ENCODE measurements at places on chromosomes 12 and 14. TPM values are rescaled to one million over a fixed set of nuclear protein-coding genes. Genes with fewer than 3 reads are reported as not detected.

DNA sequence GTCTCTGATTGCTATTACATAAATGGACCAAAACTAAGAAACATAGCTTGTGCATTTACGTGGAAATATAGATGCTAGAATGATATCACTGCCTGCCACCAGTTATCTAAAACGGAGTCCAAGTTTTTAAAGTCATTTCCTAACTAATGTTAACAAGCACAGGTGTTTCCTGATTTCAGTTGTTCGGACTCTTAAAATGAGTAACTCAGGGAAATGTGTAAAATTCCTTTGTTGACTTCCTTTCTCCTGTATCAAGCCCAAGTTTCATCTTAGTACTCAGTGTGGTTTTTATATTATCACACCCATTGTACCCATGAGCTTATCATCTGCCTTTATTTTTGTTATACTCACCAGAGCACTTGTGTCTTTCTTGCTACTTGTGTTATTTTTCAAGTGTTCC is 13.2 kb upstream of the PRKCH start:
- no peak for DNase-seq

GRCh38 chr14:93037351-93037750 is 78.4 kb downstream of the ITPK1 start:
- DNase-seq, result no peak

DNA sequence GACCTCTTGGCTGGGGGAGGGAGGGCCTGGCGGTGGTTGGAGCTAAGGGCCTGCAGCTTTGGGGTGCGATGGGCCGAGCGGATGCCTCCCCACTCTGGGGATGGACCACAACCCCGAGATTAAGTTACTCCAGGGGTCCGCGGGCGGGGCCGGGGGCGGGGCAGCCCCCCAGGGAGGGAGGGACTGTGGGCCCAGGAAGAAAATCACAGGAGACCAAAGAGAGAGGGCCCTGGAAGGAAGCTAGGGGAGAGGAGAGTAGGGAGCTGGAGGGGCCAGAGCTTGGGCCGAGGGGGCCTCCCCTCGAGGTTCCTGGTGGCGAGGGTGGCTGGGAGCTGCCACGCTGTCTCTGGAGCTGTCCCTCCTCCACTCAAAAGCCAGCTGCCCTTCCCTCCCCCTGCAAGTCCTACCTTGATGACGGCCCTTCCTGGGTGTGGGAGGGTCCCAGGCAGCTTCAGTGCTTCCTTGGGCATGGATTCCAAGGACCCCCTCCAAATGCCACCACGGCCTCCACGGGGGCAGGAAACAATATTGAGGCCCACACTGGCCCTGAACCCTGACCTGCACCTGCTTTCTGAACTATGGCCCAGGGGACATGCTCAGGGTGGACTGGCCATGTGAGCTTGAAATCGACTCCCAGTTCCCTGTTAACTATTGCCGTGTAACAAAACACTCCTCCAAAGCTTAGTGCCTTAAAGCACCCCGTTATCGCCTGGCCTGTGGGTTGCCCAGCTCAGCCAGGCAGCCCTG is 610 bp upstream of the NUDT14 start:
- no peak for DNase-seq

DNA sequence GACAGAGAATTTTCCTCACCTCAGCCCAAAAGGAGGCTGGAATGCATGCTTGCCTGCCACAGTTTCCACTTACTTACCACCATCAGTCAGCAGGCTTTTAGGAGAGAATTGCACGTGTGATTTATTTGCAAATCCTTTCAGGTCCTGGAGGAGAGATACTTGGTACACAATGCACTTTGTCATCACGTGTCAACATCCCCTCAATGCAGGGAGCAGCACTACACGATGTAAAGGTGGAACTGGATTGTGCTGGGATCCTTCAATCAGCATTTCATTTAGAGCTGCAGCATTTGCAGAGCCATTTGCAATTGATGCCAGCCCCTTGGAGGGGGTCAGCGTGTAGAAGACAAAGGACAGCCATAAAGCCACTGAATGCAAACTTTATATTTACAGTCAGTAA is 218.1 kb downstream of the GLT1D1 start:
- no peak for DNase-seq

DNA sequence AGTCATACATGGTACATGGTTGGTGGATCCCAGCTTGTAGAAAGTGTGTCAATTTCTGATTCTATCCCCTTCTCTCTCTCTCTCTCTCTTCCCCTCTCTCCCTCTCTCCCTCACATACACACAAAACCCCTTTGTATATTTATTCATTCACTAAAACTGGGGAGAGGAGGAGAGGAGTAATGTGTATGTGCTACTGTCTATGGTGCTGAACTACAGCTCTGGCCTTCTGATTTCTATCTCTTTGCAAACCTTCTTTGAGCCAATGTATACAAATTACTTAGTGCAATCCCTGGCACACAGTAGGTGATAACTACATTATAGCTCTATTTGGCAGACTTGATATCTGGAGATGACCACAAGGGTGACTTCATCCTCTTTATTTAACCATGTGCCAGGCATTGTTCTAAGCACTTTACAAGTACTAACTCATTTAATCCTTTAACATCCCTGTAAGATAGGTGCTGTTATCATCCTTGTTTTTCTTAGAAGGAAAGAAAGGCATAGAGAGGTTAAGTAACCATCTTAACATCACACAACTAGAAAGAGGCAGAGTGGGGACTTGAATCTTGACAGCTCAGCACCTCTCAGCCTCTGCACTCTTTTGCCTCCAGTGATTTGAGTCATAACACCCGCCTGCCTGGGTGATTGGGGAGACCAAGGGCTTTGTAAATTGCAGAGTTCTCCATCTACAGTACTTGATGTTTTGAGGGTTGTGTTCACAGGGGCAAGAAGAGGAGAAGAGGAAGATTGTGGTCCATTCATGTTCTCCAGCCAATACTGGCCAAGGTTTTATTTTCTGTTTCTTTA is 21.3 kb downstream of the RPH3A start:
- no peak for DNase-seq

DNA sequence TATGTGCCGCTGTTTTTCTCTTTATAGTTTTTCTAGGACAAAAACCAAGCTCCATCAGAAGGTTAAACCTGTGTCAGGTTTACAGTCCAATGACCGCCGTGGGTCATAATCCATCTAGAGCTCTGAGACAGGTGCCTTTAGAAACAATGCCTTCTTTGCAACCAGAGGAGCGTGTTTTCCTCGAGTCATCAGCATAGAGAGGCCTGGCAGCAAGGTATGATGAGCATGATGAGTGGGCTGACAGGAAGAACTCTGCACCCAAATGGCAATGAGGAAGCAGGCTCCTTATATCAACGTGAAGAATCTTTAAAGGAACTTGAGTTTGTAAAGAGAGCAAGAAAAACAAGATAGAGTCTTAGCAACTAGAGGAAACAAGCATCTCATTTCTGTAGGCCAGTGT is 60.5 kb upstream of the NUDT4 start:
- no peak for DNase-seq

GRCh38 chr12:108770963-108771362 is 39.6 kb upstream of the CORO1C start:
- no peak for DNase-seq

DNA sequence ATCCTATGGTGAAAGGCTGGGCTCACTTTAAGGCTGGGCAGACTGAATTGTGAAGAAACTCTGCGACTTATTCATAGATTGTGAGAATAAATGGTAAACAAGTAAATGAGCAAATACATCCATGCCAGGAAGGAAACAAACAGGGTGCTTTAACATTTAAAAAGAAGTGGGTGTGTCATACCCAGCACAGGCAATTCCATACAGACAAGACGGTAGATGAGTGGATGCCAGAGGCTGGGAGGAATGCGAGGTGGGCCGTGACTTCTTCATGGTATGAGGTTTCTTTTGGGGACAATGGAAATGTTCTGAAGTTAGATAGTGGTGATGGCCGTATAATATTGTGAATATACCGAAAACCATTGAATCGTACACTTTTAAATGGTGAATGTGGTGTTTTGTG is 49.8 kb upstream of the CDKN3 start:
- DNase-seq, result no peak

HOXC12 gene
- not detected for total RNA-seq

DNA sequence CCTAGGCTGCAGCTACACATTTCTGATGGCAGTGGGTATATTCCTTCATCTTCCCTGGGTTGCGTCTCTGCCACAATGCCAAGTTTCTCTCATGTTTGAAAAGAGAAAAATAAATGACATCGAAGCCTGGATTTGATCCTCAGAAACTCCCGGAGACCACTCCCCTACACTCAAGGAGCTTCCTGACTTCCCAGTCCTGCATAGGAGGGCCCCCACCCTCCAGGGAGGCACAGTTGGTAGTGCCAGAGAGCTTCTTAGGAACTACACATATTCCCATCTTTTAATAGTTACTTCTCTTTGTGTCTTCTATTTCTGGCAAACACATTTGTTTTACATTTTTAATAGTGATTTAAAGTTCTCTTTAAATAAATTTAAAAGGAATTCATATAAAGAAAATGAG is 30.7 kb downstream of the AP5M1 start:
- DNase-seq, result no peak

DNA sequence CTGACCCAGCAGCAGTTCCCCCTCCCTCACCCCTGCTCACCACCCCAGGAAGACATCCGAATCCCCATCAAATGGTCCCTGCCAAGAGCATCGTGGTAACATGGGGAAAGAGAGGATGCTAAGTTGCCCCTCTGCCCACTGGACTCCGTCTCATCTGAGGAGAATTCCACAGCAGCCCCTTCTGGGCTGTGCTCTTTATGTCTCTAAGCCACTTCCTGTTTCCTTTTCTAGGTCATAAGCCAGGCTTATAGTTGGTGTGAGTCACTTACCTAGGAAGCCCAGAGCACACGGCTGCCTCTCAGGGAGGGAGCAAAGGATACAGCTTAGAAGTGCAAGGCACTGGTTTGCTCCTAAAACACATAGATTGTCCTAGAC is 76.0 kb downstream of the VCPKMT start:
- DNase-seq, result no peak

GRCh38 chr14:48710133-48710532 is 876.0 kb downstream of the RPS29 start:
- no peak for DNase-seq

DNA sequence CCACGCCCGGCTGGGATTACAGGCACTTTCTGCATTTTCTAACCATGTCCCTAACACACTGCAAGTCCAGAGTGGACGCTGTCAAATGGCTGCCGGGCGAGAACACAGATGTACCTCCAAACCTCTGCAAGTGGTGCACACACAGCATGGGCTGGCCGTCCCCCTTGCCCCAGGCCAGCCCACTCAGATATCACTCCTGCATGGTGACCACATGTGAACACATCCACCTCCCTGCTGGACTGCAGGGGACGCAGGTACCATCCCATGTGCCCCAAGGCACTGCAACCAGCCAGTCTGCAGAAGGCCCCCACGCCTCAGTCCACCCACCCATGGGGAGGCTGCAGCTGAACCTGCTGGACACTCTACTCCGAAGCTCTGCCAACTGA is 14.0 kb downstream of the BRF1 start:
- DNase-seq, result no peak

- no peak for DNase-seq
Measured at GRCh38 chr14:56219666-56220413, 101.6 kb downstream of the PELI2 start.

DNA sequence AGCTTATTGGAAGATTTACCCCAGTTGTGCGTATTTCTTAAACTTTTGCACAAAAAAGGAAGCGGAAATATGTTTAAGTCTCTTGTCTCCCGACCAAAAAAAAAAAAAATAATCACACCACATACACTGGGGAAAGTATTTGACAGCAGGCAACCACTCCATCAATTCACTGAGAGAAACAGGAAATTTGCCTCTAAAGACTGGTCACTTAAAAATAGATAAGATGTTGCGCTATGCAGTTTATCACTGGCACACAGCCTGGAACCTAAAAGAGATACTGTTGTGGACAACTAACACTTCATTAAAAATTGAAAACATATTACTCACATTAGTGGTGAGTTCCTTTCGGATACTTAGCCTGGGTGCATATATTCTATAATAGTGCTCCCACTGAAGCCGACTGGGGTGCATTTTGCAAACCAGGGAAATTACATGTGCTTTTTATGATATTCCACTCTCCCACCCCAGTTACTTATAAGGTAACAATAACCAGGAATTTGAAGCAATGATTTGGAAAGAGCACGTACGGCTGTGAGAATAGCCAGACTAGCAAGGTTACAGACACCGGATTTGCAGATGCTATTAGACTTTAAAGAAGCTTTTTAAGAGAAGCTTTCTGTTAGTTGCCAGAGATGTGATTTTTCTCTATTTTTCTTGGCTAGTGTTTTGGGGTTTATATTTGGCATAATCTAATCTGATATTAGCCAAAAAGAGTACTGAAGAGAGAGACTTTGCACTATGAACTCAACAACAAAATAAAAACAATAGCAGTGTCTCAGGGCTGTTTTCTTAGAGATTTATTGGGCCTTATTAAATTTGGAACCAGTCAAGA is 311.5 kb downstream of the NOVA1 start:
- no peak for DNase-seq

DNA sequence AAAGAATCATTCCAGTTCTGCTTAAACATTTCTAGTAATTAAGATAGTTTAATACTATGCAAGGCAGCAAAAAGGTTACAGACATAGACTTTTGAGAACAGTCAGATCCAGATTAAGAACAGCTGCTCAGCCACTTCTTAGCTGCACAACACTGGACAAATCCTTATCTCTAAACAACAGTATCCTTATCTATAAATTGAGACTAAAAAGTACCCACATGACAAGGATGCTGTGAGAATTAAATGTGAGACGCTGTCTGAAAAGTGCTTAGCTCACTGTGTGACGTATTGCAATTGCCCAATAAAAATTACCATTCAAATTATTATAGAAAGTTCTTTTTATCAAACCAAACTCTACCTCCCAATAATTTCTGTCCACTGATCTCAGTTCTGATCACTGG is 35.5 kb downstream of the BORCS5 start:
- DNase-seq, result no peak

- DNase-seq, result no peak
Measured at GRCh38 chr12:10098791-10099190, at the start of gene CLEC1A. TSS of gene CLEC1A (minus strand) at chr12:10098985. CDS start at chr12:10098922, 63 bp downstream.

PAPLN gene
- 3.2 TPM for total RNA-seq

CISTR gene
- 2.4 TPM for total RNA-seq

- no peak for DNase-seq
Measured at GRCh38 chr14:80805136-80805535, 136.4 kb downstream of the CEP128 start.

DNA sequence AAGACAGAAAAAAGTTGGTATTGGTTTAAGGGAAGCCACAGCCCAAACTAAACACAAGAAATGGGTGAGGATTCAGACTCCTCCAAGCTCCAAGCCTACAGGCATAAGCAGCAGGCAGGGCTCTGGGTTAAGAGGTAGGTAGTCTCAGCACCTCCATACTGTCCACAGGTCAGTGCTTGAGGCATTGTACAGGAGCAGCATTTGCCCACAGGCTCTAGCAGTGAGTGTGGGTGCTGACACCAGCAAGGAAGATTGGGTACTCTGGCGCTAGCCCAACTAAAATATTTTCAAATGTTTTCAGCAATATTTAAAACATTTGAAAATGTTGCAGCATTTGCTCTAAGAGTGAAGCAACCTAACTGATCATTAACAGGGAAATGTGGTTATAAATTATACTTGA is 33.1 kb downstream of the FERMT2 start:
- DNase-seq, result no peak

GRCh38 chr14:69670093-69670492 is 58.7 kb downstream of the SUSD6 start:
- DNase-seq, result no peak

- peak; percentile 92 for DNase-seq
Measured at GRCh38 chr12:6827437-6827911, 733 bp upstream of the P3H3 start.

RTL1 gene
- total RNA-seq, result not detected
